ENCODE measurements at places on chromosomes 7 and 10. TPM values are rescaled to one million over a fixed set of nuclear protein-coding genes. Genes with fewer than 3 reads are reported as not detected.

GBX1 gene
- total RNA-seq = not detected

TUBAL3 gene
- not detected for total RNA-seq

RFC2 gene
- 14.1 TPM for total RNA-seq

DNA sequence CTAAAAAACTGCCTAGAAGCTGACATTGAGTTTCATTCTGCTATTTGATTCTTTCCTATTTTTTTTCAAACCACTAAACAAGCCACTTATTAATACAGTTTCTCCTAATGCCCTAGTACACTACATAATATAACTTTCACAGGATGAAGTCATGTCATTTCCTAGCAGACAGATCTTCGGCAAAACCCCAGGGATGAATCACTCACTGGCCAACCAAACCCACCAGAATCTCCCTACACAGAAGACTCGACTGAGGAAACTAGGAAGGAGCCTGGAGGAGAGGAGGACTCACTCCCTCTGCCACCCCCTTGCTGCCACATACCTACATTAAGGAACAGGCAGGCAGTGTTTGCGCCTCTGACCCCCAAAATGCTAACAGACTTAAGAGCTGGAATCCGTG, 33.4 kb downstream of the XPNPEP1 start:
- no peaks in the 10 kb centered on the region for H3K36me3 ChIP-seq
- peaks cover 33% of the 10 kb centered on the region for H3K4me1 ChIP-seq
- no peak for DNase-seq
- no peak overlapping the region for H3K27ac ChIP-seq
- H3K4me3 ChIP-seq = no peak overlapping the region

DNA sequence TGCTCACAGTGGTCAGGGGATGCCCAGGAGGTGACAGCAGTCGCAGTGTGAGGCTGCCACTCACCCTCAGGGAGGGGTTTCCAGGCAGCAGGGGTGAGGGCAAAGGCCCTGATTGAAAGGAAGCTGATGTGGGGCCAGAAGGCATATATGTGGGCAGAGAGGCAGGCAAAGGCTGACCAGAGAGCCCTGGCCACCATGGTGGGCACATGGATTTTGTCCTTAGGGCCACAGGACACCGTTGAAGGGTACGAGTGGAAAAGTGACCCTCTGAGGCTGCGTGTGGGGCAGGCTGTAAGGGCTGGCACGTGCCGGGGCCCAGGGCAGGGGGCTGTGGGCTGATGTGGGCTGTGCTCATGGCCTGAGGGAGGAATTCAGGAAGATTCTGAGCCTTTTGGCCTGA, 57.5 kb upstream of the ZNF32 start:
- H3K27me3 ChIP-seq = no peaks in the 10 kb centered on the region
- H3K4me3 ChIP-seq = no peak overlapping the region
- no peaks in the 10 kb centered on the region for H3K4me1 ChIP-seq
- DNase-seq = no peak
- H3K27ac ChIP-seq = no peak overlapping the region

- no peak for DNase-seq
- H3K4me3 ChIP-seq = no peak overlapping the region
- peaks cover 19% of the 10 kb centered on the region for H3K4me1 ChIP-seq
- no peak overlapping the region for H3K27ac ChIP-seq
- no peaks in the 10 kb centered on the region for H3K27me3 ChIP-seq
Measured at GRCh38 chr7:65978891-65979582, 3.0 kb downstream of the GUSB start.

GRCh38 chr10:2619472-2619871, 447.9 kb upstream of the PFKP start:
- H3K4me3 ChIP-seq = no peak overlapping the region
- no peaks in the 10 kb centered on the region for H3K36me3 ChIP-seq
- H3K27ac ChIP-seq = no peak overlapping the region
- H3K27me3 ChIP-seq = no peaks in the 10 kb centered on the region

GRCh38 chr7:150398108-150398964, 19.2 kb downstream of the ZNF775 start:
- DNase-seq = no peak
- no peaks in the 10 kb centered on the region for H3K27me3 ChIP-seq
- H3K4me1 ChIP-seq = peaks cover 11% of the 10 kb centered on the region
- H3K36me3 ChIP-seq = no peaks in the 10 kb centered on the region
